ENCODE measurements at places on chromosomes 6 and 20.

- no peak for DNase-seq
Measured at GRCh38 chr6:157069585-157069984, 253.7 kb downstream of the TMEM242 start.

- no peak for DNase-seq
Measured at GRCh38 chr6:128343706-128344105, 176.7 kb downstream of the PTPRK start.

GRCh38 chr6:22025468-22026163, 271.2 kb downstream of the PRL start:
- DNase-seq = no peak

DNA sequence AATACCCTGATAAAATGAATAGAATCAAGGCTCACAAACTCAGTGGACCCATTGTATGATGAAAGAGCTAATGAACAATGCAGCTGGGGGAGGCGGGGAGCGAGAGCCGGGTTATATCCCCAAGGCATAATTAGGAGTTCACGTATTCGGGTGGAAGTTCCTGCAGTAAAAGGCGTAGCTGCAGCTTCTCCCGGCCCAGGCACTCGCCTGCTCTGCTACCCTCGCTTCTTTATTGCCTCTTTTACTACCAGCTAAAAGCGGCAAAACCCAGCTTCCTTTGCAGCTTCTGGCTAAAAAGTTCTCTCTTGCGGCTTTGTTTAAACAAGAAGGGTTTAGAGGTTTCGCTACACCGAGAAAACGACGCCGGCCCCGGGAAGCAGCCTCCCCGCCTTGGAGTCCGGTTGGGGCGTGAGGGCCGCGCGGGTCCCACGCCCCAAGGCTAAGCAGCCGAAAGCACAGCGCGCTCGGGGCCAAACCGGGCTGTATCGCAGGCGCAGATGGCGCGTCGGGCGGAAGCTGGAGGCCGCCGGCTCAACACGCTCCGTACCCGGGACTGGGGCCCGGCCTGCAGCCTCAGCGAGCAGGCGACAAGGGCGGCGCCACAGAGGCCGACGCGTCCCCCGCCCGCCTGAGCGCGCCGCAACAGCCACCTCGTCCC, 1.6 kb downstream of the ZBTB2 start:
- no peak for DNase-seq

GRCh38 chr6:52125139-52125538, 37.7 kb upstream of the PKHD1 start:
- no peak for DNase-seq

- no peak for DNase-seq
Measured at GRCh38 chr6:142302421-142303175, 791 bp downstream of the ADGRG6 start.

DNA sequence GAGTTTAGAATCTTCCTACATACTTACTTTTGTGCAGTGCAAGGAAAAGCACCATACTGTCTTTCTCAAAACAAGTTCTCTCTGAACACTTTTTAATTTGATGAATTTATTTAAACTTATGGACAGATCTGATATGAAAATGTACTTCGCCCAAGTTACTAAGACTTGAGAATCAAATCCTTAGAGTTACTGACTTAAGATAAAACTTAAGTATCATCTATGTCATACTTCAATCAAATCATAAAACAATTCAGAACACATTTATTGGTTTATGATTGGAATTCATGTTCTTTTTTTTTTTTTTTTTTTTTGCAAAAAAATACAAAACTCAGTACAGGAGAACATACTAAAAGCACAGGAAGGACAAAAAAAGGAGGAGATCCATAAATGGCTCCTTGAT, 77.7 kb downstream of the MBOAT1 start:
- DNase-seq = no peak

DNA sequence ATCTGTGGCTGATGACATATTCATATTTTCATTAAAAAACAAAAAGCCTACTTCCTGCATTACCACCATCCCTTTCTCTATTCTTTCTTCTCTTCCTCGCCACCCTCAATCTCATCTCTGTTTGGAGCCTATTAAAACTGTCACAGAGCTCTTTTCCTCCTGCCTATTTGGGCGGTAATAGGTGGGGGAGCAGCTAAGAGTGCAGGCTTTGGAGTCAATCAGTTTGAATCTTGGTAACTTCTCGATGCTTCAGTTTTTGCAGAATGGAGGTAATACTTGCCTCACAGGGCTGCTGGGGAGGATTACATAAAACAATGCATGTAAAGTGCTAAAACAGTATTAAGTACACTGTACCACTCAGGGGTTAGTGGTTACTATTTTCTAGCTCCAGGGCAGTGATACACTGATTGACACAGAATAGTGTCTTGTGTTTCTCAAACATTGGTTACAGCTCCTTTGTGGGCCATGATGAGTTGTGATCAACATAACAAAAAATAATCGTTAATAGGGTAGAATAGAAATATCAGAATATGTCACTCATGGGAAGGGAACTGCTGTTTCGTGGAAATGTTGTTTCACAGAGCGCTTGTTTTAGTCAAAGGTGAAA, 14.0 kb downstream of the GCLC start:
- DNase-seq = no peak

DNA sequence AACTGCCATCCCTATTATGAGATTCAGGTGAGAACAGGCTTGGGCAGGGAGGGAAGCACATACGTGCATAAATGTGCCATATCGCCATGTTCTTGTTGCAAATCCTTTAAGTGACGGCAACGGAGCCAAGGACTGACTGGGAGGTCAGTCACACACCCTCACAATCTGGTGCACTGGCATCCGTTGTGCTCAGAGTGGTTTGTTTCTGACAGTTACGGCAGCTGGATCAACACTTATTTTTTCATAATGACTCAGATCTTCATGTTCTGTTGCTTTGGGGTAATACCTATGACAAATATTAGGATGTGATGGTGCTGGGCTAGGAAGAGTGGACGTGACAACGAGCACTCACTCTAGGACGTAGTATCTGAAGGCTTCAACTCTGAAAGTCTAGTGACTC, 56.2 kb upstream of the PREP start:
- DNase-seq = no peak

DNA sequence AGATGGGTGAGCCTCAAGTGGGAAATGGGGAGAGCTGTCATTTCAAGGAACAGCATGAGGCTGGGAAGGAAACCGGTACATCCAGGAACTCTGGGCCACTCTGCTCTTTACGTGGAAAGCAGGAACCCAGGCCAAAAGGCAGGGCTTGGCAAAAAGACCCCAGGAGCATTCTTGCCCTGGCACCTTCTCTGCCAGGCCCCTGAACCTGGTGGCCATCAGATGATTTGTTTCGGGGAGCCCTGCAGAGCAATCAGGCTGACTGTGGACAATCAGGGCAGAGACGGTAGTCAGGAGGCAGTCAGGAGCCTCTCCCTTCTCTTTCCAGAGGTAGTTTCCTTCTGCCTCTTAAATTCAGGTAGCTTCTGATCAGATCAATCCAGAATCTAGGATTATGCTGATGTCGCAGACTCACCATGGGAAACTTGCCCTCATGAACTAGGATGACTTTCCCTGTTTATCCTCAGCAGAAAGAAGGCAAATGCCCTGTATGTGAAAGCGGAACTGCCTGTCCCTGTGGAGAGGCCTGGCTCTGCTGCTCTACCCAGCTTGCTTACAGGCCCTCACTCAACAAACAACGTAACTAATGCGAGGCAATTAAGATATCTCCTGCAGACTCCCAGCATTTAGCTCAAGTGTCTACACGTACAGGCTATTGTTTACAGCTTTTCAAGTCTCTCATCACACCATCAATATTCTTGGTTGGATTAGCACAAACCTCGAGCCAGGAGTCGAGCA, 36.6 kb downstream of the EZR start:
- DNase-seq = no peak

DNA sequence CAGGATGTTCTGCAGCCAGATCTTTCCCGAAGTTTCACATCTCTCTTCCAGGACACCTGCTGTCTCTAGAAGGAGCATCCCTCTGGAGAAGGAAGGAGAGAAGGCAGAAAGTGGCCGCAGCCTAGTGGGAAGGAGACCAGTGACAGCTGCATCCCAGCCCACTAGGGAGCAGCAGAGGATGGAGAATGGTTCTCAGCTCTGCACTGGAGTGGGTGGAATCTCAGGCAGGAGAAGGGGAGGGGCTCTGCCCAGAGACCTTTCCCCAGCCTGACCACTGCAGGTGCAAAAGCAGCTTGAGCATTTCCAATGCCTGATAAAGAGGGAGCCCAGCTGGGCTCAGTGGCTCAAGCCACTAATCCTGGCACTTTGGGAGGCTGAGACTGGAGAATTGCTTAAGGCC, 32.3 kb downstream of the NCR2 start:
- no peak for DNase-seq

DNA sequence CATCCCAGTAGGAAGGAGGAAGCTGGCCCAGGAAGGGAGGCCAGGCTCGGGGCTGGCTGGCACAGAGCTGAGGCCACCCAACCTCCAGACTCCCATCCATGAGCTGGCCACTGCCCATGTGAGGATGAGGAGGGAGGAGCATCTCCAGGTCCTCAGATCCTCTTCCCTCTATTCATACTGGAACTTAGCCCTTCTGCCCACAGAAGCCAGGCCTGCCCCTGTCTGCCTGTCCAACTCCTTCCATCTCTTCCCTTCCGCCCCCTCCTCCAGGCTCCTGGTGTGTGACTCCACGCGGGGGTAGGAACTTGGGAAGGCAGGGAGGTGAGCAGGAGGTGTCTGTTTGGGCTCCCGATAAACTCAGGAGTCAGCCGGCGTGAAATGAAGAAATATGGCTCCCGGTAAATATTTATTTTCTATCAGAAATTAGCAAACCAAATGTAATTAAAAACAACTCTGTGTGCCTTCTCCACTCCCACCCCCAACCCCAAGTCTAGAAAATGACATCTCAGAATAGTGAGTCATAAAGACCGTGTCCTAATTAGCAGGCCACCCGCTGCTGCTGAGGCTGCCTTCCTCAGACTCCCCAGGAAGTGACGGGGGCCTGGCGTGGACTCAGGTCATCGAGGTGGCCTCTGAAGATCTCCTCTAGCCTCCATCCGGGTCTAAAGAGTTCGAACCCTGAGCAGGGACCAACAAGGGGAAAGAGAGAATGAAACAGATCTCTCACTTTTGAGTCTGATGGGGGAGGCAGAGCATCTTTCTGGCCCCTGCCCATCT, 81.9 kb downstream of the MDGA1 start:
- DNase-seq = no peak

- DNase-seq = no peak
Measured at GRCh38 chr6:141401168-141401567, 731.6 kb upstream of the GJE1 start.

Data from stimulated activated CD4-positive, alpha-beta T cell treated with anti-CD3 and anti-CD28 coated beads, TNF-alpha, amount 100 ng/mL, for 24 hours (primary cell).